ENCODE measurements at places on chromosomes 6 and 20.

DNA sequence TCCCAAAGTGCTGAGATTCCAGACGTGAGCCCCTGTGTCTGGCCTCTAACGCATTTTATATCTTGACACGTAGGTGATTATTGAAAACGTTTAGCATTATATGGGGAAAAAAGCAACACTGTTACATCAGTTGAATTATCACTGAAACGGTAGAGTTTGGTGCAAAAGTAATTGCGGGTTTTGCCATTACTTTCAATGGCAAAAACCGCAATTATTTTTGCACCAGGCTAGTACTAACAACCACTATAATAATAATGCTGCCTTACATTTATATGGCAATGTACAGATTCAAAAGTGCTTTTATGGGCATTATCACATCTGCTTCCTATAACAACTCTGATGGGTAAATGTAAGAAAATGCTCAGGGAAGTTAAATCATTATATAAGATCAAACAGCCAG lies 57.3 kb downstream of the OPRM1 start:
- DNase-seq, result no peak

DNA sequence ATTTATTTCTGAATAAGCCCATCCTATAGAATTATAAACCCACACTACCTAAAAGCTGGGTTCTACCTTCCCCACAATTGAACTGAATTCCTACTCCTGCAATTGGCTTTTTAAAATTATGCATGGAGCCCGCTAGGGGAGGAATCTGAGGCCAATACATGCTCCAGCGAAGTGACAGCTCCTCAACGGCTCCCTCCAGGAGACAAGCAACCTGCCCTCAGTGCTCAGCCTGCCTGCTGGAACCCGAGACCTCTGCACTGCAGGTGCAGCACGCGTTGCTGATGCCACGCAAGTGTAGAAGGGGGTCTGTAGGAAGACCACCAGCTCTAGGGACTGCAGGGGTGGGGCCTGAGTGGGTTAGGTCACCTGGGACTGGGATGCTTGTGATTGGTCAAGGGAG lies 170.2 kb upstream of the CDYL start:
- no peak for DNase-seq

DNA sequence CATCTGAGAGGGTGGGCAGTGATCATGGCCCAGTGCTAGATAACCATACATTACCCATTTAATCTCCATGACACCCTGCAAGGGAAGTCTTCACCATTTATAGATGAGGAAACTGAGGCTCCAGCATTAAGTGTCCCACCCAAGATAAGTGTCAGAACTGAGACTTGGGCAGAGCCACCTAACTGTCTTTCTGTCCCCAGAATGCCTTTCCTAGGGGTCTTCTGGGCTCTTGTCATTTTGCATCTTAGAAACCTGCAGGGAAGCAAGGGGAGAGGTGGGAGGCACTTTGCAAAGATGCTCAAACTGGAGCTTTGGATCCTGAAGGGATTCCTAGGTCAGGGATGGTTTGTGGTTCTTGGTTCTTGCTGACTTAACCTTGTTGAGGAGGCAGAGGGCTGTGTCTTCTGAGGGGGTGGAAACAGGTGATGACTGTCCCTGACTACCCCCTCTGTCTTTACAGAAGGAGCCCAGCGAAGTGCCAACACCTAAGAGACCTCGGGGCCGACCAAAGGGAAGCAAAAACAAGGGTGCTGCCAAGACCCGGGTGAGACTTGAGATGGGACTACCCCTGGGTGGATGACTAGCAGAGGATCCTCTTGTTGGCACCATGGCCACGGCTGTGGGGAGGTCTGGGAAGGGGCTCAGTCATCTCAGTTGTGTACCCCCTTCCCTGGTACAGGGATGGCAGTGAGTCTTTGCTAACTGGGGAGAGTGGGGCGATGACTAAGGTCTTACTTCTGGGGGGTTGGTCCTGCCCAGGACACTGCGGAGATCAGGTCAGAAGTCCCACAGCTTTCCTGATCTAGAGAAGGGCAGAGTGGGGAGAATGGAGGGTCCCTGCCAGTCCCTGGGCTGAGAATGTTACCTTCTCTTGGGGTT lies 5.8 kb downstream of the HMGA1 start:
- no peak for DNase-seq

GRCh38 chr20:48034751-48035150 lies 249.5 kb upstream of the SULF2 start:
- DNase-seq, result no peak

DNA sequence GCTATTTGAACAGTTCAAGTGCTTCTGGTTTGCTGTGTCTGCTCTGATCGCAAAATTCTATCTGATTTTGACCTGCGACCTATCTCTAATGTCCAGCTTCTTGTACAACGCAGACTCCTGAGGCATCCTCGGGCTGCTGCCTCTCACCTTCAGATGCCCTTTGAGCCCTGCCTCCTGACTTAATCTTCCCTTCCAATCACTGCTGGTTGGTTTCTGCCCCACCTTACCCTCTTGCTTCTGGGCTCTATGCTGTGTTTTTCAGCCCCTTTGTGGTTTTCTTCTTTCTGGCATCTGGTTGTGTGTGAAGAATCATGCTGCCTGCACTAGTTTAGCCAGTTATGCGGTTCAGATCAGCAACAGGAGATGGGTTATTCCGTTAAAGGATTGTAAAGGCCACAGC lies 131.2 kb upstream of the THEMIS start:
- no peak for DNase-seq

DNA sequence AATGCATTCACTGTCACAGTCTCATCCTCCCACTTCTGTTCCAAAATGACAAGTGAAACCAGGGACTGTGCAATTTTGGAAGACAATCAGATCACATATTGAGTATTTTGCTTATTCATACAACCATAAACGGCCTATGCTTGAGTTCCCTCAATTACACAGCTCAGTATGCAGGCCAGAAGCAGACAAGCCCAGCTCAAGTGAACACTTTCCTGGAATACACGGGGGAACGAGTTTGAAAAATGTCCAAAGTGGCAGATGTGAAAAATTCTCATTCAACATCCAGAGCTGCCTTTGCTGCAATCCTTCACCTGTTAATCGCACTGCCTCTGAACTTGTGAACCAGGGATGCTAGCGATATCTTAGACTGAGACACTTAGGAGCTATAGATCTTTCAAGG lies 190.2 kb downstream of the COL9A1 start:
- DNase-seq, result peak; percentile 51

- DNase-seq, result no peak
Observed at GRCh38 chr20:34634392-34634791, 42.5 kb downstream of the PIGU start.

DNA sequence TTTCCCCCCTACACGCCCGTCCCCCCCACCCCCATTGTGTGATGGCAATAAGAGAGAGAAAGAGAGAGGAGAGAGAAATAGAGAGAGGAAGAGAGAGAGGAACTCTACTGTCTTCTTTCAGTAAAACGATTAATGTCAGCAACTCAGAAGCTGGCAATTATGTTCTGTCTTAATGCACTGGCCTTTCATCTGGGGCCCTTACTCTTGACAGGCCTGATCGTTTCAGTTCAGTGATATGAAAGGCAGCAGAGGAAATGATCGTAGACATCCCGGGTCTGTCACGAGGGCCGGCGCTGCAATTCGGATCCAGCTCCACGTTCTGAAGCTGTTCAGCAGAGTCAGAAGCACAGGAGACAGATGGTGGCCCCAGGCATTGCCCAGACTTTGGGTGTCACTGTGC lies 308.9 kb downstream of the ZNF217 start:
- no peak for DNase-seq

DNA sequence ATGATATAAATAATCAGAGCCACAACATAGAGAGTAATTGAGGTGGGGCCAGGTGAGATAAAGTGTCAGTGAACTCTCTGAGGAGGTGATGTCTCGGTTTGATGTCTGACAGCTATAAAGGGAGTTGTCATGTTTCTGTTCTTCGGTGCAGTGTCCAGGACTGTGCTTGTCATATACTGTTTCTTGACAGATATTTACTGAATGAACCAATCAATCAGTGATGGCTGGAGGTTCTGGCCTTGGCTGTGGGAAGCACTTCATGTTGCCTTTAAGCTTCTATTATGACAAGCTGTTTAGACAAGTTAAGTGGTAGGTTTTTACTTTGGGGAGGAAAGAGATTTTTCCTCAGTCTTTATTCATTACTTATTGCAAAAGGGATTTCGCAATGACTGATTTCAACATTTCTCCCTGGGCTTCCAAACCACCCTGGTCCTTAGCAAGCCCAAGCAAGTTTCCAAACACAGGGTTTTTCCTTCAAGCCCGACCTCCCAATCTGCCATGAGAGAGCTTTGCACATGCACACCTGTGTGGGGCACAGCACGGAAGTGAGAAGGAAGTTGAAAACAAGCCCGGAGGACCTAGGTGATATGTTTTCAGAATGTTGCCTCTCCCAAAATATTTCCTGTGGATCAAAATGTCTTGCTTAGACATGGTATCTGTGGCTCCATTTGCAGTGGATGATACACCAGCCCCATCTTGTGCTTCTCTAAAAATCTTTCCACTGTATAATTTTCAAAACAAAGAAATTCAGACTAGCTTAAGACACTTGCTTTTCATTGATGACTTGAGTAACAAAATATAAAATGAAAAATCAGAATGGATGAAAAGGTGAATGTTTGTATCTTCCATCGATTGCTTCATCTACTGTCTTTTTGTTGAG lies 567.3 kb upstream of the BTBD3 start:
- DNase-seq, result no peak

DNA sequence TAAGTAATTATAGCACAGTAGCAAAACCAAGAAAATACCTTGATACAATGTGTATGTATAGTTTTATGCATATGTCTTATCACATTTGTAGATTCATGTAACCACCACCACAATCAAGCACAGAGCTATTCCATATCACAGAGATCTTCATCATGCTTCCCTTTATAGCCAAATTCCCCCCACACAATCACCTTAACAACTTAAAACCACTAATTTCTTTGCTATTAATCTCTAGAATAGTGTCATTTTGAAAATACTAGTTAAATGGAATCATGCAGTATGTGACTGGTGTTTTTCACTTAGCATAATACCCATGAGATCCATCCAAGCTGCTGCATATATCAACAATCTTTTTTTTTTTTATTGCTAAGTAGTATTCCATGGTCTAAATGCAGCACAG lies 8.2 kb downstream of the HLA-DRA start:
- no peak for DNase-seq

DNA sequence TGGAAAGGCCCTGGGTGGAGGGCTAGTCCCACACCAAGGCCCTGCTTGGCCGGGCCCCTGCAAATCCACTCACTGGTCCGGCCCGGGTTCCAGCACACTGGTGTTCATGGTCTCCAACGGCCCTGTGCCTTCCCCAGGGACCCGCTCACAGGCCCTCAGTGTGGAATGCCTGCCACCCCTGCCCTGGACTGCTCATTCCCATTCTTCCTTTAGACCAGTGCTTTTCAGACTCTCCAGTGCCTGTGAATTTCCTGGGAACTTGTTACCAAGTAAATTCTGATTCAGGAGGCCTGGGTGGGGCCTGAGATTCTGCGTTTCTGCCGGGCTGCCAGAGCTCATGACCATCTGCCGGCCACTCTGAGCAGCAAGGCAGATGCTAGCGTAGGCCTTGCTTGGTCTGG lies 5.7 kb upstream of the PXDC1 start:
- DNase-seq, result no peak

DNA sequence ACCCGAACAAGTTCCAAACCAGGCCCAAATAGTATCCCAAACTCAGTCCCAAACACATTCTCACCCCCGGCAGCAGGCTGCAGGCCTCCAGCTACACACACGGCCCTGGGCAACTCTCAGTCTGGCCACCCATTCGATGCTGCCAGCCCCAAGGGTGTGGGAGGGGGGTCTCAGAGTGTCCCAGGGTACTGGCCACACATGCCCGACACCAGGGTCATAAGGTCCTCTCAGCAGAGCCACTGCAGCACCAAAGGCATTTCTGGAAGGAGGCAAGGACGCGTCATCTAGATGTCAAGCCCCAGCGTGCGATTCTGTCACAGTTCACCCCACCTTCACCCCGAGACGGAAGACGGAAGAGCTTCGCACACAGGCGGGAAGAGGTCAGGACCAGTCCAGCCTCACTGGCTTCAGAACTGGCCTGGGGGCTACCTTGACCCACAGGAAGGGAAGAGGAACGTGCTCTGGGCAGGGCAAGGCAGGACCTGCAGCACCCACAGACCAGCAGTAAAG lies 9.5 kb downstream of the MYL9 start:
- DNase-seq, result no peak

DNA sequence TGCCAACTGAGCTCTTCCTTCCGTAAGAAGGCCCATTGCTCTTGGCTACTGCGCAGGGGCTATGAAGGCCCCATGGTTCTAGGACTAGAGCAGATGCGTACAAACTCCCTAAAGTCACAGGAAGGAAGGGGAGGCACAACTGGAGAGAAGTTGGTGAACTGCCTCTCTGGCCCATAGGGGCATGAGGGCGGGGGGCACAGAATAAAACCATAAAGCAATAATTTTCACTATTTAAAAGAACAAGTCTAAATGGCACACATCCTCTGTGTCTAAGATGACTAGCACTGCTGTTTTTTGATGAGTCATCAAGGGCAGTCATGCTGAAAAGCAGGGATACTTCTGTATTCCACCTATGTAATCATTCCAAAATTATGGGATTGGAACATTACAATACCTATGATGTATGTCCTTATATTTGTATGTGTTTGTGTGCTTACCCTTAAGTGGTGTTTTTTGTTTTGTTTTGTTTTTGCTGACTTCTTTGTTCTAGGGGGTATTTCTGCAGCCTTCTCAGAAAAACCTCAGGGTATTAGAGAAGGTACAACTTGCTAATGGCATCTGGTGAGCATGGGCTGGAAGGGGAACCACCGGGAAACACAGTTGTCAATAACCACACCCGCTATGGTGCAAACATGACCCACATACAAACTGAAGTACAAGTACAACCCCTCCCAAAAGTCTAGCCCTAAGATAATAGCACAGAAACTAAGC lies 36.9 kb downstream of the B4GALT5 start:
- DNase-seq, result no peak

GRCh38 chr20:43017241-43018030 lies 172.3 kb downstream of the PTPRT start:
- DNase-seq, result no peak

DNA sequence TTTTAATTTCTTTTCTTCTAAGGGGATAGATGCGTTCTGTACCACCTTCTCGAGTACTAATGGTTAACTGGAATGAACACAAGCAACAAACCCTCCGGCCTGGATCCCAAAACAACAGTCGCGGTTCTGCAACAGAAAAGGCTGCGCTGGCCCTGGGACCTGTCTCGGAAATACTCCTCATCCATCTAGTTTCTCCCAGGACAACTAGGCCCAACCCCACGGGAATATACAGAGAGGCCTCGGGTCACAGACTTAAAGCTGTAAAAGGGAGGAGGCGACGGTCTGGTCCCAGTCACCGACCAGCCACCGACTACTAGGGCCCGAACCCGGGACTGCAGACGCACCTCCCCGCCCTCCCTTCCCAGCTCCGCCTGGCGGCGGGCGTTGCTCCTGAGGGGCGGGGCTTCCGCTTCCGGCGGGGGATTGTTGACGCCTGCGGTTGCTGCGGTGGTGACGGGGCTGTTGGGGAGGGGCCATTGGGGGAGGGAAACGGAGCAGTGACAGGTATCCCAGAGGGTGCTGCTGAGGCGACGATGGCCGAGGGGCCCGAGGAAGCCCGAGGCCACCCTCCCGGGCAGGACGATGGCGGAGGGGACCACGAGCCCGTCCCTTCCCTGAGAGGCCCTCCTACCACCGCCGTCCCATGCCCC lies at the start of gene FAM8A1:
Gene FAM8A1, plus strand, starts transcription at position 426 of the 650 bp plus-strand sequence. Its CDS starts 108 bp downstream, at position 534.
- peak; percentile 93 for DNase-seq

- no peak for DNase-seq
Observed at GRCh38 chr20:7742479-7742878, 197.8 kb downstream of the HAO1 start.

- DNase-seq, result no peak
Observed at GRCh38 chr6:48613231-48613949, 502.4 kb upstream of the PTCHD4 start.

GRCh38 chr20:9555781-9556180 lies 41.4 kb downstream of the LAMP5 start:
- no peak for DNase-seq

Data from NCI-H2171 (cell line).